ENCODE measurements at places on chromosomes 5 and 9. TPM values are rescaled to one million over a fixed set of nuclear protein-coding genes. Genes with fewer than 3 reads are reported as not detected.

DNA sequence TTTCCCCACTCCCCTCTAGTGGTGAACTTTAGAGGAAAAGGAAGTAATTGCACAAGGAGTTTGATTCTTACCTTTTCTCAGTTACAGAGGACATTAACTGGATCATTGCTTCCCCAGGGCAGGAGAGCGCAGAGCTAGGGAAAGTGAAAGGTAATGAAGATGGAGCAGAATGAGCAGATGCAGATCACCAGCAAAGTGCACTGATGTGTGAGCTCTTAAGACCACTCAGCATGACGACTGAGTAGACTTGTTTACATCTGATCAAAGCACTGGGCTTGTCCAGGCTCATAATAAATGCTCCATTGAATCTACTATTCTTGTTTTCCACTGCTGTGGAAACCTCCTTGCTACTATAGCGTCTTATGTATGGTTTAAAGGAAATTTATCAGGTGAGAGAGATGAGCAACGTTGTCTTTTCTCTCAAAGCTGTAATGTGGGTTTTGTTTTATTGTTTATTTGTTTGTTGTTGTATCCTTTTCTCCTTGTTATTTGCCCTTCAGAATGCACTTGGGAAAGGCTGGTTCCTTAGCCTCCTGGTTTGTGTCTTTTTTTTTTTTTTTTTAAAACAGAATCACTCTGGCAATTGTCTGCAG, 25.3 kb downstream of the SLC22A5 start:
- DNase-seq: no peak
- no peaks in the 10 kb centered on the region for H3K36me3 ChIP-seq
- no peak overlapping the region for H3K27ac ChIP-seq
- H3K27me3 ChIP-seq: no peaks in the 10 kb centered on the region
- no peak overlapping the region for H3K4me3 ChIP-seq

DNA sequence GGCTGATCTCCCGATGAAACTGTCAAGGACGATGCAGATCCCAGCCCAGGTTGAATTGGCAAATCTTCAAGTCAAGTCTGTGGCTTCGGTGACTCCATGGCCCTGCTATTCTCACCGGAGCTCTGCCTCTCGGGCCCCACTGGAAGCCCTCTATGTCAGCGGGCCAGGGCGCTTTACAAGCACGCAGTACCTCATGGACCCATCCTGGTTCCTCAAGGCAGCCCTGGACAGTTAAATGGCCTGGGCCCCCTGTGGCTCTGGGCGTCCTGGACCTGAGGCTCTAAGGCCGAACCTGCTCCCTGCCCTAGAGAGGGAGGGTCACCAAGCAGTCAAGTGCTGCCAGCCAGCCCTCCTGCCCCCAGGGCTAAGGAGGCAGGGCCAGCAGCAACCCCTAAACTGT, 45.3 kb downstream of the STC2 start:
- no peaks in the 10 kb centered on the region for H3K36me3 ChIP-seq
- no peak overlapping the region for H3K27ac ChIP-seq
- no peak for DNase-seq

- H3K36me3 ChIP-seq: no peaks in the 10 kb centered on the region
- no peak for DNase-seq
- peak overlapping the region; percentile 54 for H3K27ac ChIP-seq
Measured at GRCh38 chr9:120386390-120387131, 193.4 kb downstream of the CDK5RAP2 start.

GRCh38 chr5:40932766-40933165, 23.5 kb downstream of the C7 start:
- H3K27ac ChIP-seq: no peak overlapping the region
- H3K4me1 ChIP-seq: no peaks in the 10 kb centered on the region
- H3K4me3 ChIP-seq: no peak overlapping the region
- H3K36me3 ChIP-seq: peaks cover 35% of the 10 kb centered on the region

- no peaks in the 10 kb centered on the region for H3K4me1 ChIP-seq
- no peak overlapping the region for H3K27ac ChIP-seq
- H3K27me3 ChIP-seq: no peaks in the 10 kb centered on the region
- no peak for DNase-seq
- no peaks in the 10 kb centered on the region for H3K36me3 ChIP-seq
- no peak overlapping the region for H3K4me3 ChIP-seq
Measured at GRCh38 chr5:155508673-155509072, 495.1 kb downstream of the KIF4B start.

DNA sequence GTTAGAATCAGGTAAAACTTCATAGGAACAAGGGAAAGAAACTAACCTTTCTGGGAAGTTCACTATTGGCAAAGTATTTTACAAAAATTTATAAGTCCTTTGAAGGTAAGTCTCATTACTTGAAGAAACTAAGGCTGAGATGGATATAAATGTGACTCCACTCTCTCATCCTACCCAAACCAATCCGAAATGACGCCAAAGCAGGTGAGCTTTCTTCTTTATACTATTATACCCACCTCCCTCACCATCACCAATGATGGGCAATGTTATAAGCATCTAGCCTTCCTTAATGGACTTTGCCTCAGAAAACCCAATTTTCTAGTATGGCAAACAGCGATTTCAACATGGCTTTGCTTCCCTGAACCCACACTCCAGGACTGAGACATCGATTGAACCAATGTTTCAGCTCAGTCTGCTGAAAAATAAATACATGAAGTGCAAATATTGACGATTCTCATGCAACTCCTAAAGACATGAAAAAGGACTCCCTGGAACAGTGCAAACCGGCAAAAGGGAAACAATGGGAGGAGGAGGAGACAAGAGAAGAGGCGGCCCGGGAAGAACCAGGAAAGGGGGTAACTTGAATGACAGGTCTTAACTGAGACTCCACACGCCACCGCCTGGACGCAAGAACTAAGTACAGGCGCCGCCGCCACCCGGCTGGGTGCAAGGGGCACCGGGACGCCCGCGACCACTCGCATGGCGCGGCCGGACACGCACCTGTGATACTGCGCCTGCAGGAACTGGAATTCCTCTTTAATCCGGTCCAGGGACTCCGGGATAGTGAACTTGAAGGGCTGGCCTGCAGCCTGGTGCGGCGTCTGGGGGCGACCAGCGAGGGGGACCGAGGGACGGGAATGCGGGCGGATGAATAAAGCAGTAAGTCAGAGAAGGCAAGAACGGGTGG, 2.5 kb downstream of the TLE1 start:
- H3K27ac ChIP-seq: peak overlapping the region; percentile 51
- H3K27me3 ChIP-seq: no peaks in the 10 kb centered on the region
- peak overlapping the region; percentile 91 for H3K4me3 ChIP-seq
- no peaks in the 10 kb centered on the region for H3K36me3 ChIP-seq
- peak; percentile 90 for DNase-seq
- H3K4me1 ChIP-seq: peaks cover 48% of the 10 kb centered on the region

GRCh38 chr5:76742583-76742982, 26.7 kb downstream of the F2R start:
- H3K36me3 ChIP-seq: no peaks in the 10 kb centered on the region
- peaks cover 11% of the 10 kb centered on the region for H3K4me1 ChIP-seq
- H3K27ac ChIP-seq: no peak overlapping the region
- no peaks in the 10 kb centered on the region for H3K27me3 ChIP-seq
- no peak for DNase-seq

SLC34A3 gene
- not detected for total RNA-seq

GAS1 gene
- 17.0 TPM for total RNA-seq

RELL2 gene
- 6.0 TPM for total RNA-seq

BHMT gene
- 0.57 TPM for total RNA-seq

GABRA1 gene
- total RNA-seq: 1.4 TPM
